ENCODE measurements at places on chromosomes 7 and 10. TPM values are rescaled to one million over a fixed set of nuclear protein-coding genes. Genes with fewer than 3 reads are reported as not detected.

GRCh38 chr10:17883621-17884020, 68.1 kb upstream of the SLC39A12 start:
- H3K27me3 ChIP-seq: no peaks in the 10 kb centered on the region
- H3K27ac ChIP-seq: no peak overlapping the region
- H3K4me1 ChIP-seq: no peaks in the 10 kb centered on the region
- no peak overlapping the region for H3K4me3 ChIP-seq
- no peak for DNase-seq

COBL gene
- total RNA-seq: not detected

DNA sequence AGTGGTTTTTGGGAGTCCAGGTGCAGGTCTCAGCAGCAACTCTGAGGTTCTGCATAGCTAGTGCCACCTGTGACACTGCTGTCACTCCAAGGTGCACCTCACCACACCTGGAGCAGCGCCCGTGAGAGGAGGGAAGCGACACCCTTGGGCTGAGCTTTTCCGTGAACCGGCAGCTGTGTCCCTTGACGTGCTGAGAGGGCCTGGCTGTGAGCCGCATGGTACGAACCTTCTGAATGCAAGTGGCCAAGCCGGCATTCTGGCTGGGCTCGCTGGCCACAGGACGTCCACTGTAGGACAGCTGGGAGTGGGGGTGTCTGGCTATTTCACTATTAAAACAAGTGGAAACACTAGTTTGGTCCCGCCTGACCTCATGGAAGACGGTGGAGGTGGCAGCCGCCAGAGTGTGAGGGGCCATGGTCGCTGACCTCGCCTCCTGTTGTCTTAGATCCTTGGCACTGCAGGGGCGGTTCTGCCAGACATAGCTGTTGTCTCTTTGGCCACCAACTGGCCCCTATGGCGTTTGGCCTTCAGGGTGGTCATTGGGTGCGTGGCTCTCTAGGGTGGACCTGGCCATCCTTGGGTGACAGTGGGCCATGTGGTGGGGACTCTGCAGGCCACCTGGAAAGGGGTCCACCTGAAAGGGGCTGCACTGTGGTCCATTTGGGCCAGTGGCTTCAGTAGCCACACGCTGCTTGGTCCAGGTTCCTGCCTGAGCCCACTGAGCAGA, 12.9 kb downstream of the INPP5A start:
- H3K27ac ChIP-seq: peak overlapping the region; percentile 89
- no peak for DNase-seq
- H3K4me3 ChIP-seq: peak overlapping the region; percentile 22
- peaks cover 32% of the 10 kb centered on the region for H3K4me1 ChIP-seq

DNA sequence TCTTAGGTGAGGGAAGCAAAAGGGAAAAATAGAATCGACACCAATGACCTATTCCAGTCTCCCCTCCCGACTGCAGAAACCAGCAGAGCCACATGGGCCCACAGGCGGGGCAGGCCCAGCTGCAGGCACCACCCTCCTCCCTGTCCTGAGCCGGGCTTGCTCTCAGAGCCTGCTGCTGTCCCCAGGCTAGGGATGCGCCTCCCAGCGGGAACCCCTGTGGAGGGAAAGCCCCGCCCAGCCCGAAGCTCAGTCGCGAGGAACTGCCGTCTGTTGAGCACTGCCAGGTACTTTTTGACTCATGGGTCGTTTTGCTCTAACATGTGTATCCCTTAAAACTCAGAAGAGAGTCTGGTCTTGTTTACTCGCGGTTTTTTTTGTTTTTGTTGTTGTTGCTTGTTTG, 124.5 kb upstream of the RET start:
- DNase-seq: no peak
- no peaks in the 10 kb centered on the region for H3K4me1 ChIP-seq
- H3K36me3 ChIP-seq: no peaks in the 10 kb centered on the region

DNA sequence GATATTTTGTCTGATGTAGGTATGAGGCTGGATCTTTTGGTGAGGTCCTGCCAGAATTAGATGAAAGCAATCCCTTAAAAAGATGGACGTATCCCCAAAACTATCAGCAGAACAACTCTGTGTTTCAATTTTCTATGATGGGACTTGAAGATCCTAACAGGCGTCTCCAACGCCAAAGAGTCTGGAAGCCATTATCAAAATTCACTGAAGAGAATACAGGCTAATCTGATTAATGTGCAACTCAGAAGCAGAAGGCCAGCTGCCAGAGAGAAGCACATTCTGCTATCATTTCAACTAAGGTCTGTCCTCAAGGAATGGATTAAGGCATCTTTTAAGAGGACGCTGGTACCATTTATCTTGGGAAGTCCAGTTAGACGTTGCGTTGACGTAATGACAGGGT, 119.7 kb downstream of the FGFR2 start:
- no peak overlapping the region for H3K27ac ChIP-seq
- H3K4me3 ChIP-seq: no peak overlapping the region
- DNase-seq: no peak

- no peaks in the 10 kb centered on the region for H3K36me3 ChIP-seq
- no peak overlapping the region for H3K27ac ChIP-seq
- H3K4me1 ChIP-seq: 0 out of 2 replicates have a peak, but pooled peaks cover 3% of the 10 kb centered on the region
- H3K27me3 ChIP-seq: no peaks in the 10 kb centered on the region
- no peak overlapping the region for H3K4me3 ChIP-seq
Observed at GRCh38 chr10:12559578-12560178, 210.3 kb downstream of the CAMK1D start.

DYNC1I1 gene
- total RNA-seq: 0.40 TPM

DNA sequence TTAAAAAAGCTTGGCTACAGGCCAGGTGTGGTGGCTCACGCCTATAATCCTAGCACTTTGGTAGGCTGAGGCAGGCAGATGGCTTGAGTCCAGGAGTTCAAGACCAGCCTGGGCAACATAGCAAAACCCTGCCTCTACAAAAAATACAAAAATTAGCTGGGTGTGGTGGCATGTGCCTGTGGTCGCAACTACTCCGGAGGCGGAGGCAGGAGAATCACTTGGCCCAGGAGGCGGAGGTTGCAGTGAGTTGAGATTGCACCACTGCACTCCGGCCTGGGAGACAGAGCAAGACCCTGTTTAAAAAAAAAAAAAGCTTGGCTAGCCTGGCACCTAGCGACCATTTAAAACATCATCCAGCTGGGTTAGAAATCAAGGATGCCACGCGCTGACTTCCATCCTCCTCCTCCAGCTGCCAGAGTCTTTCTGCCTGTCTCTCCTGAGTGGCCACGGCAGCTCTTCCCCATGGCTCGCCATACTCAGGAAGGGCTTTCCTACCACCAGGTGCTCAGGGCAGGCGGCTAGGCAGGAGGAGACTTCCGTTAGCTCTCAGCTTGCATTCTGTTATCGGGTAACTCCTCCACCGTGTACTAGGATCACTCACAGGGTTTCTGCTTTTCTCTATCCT, 45.0 kb downstream of the DENND2A start:
- no peak for DNase-seq
- no peaks in the 10 kb centered on the region for H3K4me1 ChIP-seq
- H3K27ac ChIP-seq: no peak overlapping the region
- H3K4me3 ChIP-seq: no peak overlapping the region
- no peaks in the 10 kb centered on the region for H3K36me3 ChIP-seq
- no peaks in the 10 kb centered on the region for H3K27me3 ChIP-seq

DNA sequence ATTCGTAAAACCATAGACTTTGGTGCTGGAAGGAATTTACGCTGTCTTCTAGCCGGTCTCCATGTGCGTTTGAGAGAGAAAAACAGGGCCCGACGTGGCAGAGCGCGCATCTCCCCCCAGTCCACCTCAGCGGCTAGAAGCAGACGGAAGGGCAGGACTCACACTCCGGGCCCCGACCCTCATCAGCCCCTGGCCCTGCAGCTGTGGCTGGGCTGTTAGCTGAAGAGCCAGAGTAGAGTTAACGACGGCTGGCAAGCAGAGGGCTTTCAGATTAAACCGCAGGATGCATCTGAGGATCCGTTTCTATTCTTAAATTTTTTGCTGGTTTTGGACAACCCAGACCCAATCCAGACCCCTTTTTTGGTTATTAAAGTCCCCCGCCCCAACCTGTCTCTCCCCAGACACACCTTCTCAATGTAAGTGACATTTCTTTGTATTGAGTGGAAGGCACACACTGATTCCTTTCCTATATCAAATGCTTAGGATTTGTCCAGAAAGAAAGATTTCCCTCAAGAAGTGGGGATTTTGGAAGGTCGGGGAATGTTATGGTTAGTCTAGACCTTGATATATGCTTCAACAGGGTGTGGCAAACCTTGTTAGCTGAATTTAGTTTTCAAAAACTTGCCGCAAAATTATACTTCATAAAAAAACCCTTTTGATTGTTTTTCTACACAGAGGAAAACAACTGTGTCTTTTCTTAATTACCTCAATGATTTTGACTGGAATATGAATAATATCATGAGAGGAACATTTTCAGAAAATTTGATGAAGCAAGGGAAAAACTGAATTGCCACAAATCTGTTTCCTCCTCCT, 1.7 kb upstream of the TBX20 start:
- H3K4me1 ChIP-seq: no peaks in the 10 kb centered on the region
- H3K27ac ChIP-seq: no peak overlapping the region
- no peaks in the 10 kb centered on the region for H3K36me3 ChIP-seq
- DNase-seq: no peak
- no peaks in the 10 kb centered on the region for H3K27me3 ChIP-seq
